ENCODE measurements at places on chromosomes 4 and X.

DNA sequence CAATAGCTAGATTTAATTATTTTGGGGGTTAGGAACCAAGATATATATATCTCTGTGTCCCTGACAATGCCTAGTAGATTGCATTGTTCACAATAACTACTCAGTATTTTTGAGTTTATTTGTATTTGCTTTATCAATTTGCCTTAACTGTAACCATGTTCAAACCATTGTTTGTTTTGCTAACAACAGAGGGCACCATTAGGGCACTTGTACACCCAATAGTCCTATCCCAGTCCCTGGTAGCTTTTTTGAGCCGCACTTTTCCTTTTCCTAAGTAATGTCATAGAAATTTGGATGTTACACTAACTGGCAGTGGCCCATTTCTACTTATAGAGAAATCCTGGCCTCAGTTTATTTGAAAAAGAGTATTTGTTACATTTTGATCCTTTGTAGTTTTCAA lies 575 bp upstream of the KLHL5 start:
- no peak for DNase-seq

GRCh38 chrX:3143043-3143799 lies 102.0 kb downstream of the ARSF start:
- no peak for DNase-seq

DNA sequence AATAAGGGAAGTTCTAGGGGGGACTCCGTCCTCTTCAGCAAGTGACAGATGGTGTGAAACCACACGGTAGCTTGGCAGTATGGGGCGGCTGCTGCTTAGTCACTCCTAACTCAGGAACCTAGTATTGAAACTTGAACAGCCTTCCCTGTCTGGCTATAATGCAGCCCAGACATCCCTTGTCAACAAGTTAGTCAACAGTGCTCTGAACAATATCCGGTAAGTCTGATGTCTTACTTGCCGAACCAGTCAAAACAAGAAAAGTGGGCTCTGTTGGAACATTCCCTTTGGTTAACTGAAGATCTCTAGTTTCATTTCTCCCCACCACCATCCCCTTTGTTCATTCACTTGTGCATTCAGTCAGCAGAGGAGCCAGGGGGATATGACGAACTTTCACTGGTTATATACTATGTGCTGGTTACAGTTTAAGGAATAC lies 18.7 kb upstream of the CXCL13 start:
- peak; percentile 40 for DNase-seq

- DNase-seq, result no peak
These were observed 110.7 kb downstream of the TMEM47 start for GRCh38 chrX:34546366-34546765.

- no peak for DNase-seq
These were observed 51.9 kb downstream of the ZFYVE28 start for GRCh38 chr4:2366252-2367192.

DNA sequence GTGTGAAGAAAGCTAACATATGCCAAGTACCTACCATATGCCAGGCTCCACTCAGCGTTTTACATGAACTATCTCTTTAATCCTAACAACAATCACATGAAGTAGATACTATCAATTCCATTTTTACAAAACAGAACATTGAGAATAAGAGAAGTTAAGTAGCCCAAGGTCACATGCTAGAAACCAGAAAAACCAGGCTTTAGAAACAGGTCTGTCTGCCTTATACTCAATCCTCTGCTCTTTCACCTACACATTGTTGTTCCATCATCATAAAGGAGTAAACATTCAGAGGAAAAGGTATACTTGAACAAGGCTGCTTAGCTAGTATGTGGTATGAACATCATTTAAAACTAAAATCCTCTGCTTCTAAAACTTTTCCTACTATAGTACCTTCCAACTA lies 42.1 kb downstream of the WDFY3 start:
- DNase-seq, result no peak

DNA sequence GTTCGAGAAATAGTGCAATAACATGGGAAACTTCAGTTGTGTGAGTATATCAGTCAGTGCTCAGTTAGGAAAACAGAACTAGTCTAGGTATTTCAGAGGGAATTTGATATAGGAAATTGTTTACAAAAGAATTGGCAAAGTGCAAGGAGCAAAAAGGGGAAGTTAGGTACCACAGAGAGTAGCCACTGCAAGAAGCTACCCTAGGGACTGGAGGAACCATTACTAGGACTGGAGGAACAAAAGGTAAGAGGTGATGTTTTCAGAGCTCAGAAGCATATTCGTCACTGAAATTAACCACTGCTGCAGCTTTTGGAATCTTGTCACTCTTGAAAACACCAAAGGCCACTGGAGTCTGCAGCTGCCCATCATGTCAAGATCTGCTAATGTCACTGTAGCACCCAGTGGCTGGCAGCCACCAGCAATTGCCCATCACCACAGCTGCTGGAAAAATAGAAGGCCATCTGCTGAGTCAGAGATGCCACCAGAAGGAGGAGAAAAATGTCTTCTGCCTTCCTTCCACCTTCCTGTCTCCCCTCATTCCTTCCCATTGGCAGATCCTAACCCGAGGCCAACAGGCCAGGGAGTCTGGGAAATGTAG lies 160.6 kb upstream of the RPS6KA3 start:
- no peak for DNase-seq

- no peak for DNase-seq
These were observed 540.5 kb upstream of the BOD1L1 start for GRCh38 chr4:14167876-14168510.

Measured in CD4-positive, alpha-beta T cell treated with Interleukin-1 beta for 1 hour (primary cell).